ENCODE measurements at places on chromosomes 5 and 9.

DNA sequence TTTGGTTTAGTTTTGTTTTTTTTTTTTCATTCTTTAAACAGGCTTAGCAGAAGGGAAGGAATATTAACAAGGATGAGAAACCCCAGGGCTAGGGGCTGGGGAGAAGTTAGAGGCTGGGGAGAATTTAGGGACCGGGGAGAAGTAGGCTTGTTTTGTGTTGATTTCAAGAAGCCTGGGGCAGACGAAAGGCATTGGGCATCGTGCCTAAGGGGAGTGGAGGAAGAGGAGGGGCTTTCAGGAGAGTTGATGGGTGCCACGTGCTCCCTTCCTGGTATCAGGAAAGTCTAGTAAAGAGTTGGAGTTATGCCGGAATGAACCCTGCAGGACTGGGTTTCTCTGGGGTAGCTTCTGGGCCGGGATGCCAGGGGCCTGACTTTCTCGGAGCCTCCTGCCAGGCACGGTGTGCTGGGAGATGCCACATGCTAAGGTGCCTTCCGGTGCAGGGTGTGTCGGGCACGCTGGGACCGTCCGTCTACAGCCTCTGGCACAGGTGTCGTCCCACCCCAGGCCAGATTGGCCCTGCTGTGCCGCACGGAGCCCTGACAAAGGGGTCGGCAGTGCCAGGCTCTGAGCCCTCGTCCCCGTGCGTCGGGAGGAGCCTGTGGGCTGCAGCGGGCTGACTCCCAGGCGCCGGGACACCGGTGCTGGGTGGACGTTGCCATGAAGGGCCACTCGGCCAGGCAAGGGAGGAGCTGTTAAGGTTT is 159.9 kb downstream of the OLFM1 start:
- DNase-seq: no peak

- no peak for DNase-seq
Observed at GRCh38 chr5:179746872-179747271, 14.2 kb downstream of the MAML1 start.

DNA sequence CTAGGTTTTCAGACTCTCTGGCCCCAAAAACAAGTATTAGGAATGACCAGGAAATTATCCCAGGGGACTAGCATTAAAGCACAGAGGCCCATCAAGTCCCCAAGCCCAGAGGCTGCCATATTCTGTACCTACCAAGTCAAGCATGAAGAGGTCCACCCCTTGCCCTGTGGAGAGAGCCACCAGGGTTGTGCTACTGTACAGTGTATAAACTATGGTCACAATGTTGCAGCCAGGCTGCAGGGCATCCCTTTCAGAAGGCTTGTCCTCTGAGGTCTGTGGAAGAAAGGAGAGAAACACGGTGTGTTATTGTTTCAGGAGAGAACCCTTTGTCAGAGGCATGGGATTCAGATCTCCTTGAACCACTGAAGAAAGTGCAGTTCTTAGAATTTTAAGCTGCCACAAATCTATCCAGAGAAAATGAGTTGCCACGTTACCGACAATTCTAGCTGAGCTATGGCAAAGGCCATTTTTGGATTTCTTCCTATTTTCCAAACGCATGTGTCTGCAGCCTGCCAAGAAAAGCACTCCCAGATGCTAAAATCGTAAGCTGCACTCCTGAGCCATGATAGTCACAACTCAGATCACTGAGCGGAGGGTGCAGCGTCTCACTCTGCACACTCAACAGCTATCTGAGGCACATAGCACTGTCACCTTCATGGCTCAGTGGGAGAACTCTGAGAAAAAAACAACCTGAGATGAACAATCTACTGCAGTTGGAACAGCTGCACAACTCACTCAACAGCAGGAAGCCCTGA is 45.5 kb upstream of the SPATA31E1 start:
- no peak for DNase-seq

DNA sequence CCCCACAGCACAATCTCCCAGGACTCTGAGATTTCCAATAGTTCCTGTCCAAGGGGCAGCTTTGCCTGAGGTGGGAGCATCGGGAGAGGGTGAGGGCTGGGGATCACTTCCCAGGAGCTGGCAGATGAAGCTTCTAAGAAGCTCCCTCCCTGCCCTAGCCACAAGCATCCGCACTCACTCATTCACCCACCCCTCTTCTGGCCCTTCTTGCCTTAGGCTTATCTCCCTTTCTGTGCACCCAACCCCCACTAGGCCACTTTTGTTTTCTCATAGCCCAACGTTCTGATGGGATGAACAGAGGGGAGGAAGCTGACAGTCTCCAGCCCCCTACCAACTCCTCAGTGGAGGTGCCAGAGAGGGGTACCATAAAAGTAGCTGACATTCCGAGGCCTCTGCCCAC is 3.7 kb upstream of the PCDH1 start:
- DNase-seq: no peak

DNA sequence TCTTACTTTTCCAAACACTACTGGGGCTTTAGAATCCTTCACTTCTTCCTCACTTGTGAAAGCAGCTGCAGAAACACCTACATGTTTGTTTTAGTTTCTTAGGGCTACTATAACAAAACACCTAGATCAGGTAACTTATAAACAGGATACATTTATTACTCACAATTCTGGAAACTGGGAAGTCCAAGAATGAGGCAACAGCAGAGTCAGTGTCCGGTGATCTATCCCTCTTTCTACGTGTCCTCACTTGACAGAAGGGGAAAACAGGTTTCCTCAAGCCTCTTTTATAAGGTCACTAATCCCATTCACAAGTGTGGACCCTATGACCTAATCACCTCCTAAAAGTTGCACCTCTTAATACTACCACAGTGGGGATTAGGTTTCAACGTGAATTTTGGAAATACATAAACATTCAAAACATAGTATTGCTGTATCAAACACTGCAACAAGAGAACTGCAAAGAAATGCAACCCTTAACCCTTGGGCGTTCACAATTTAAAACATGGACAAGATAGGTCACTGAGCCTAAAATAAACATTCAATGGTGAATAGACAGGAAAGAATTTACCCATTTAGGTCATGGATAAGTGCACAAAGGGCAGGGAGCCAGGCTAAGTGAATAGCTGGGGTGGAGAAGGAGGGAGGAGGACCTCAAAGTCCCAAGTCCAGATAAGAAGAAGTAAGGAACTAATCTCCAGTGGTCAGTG is 104.3 kb downstream of the PIK3R1 start:
- DNase-seq: no peak

DNA sequence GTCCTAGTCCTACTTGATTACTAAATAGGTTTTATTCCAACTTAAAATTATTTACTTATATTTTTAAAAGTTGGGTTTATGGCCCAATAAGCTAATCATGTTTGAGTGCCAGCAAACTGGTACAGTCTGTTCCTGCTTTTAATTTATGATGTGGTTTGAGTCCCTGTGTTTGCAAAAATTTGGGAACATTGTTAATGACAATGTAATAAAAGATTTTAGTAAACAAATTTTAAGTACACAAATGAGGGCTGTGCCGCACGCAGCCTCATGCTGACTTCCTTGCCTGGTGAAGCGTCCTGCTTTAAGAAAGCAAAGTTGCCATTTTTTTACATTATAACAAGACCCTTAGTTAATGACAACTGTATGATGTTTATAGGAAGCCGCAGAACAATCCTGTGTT is 96.8 kb upstream of the MAP1B start:
- no peak for DNase-seq

GRCh38 chr9:135103931-135104639 is 16.6 kb downstream of the OLFM1 start:
- DNase-seq: no peak

- DNase-seq: no peak
Observed at GRCh38 chr5:110536120-110537115, 190.1 kb downstream of the TMEM232 start.

DNA sequence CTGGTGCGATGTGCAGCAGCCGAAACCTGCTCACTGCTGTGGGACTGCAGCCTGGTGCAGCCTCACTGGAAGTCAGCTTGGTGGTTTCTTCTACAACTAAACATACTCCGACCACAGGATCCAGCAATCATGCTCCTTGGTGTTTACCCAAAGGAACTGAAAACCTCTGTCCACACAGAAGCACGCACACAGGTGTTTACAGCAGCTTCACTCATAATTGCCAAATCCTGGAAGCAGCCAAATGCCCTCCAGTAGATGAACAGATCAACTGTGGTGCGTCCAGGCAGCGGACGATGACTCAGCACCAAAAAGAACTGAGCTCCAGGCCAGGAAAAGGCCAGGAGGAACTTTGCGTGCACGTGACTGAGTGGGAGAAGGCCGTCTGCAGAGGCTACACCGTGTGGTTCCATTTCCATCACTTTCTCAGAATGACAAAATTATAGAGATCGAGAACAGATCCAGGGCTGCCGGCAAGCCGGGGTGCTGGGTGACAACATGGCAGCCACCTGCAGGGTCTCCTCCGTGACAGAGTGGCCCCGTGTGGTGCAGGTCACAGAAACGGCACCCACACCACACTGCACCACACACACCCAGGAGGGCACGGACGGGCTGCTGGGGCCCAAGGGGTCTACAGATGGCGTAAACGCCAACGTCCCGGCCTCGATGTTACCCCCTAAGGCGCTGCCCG is 23.1 kb upstream of the NSMF start:
- DNase-seq: no peak

DNA sequence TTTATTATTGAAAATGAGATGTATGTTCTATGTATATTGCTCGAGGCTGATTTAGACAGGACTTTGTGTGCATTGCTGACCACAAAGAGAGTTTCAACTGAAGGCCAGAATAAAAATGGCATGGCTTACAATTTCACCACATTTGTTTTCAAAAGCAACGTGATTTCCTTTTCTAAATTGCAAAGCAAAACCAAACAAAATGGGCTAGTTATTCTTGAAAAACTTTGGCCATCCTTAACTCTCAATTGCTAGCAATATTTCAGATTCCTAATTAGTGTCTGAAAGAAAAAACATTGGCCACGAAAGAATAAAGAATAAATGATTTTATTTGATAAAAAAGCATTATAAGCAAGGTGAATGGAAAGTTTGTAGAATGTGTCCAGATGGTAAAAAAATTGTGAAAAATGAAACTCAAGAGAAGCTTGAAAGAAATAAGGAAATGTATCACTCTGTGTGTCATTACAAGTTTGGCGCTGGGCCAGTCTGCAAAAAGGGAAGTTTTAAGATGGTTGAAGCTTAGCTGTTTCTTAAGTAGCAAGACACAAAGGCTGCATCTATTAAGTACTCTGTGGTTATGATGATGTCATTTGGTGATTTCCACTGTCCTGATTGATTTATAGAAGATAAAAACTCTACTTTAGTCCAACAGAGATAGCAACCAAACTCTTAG is 89.2 kb upstream of the PRLR start:
- no peak for DNase-seq

DNA sequence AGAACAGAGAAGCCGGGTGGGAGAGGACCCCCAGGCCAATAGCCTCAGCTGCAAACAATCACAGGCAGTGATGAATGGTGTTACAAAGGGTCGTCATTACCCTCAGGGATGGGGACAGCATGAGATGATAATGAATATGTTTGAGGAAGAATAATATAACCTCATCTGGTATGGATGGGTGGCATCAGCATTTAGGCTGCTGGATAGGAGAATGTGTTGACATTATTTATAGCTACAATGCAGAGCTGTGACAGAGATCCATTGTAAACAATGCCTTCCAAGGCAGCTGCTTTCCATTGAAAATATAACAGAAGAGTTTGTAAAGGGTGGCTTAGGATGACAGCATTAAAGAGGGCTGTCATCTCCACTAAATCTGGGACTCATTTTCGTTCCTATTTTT is 365.5 kb downstream of the KCNN2 start:
- DNase-seq: no peak

GRCh38 chr5:66164044-66164790 is 20.1 kb downstream of the SREK1 start:
- DNase-seq: no peak

GRCh38 chr9:72300873-72301272 is 64.1 kb downstream of the ZFAND5 start:
- DNase-seq: no peak

- no peak for DNase-seq
Observed at GRCh38 chr5:58357121-58357520, 102.8 kb downstream of the PLK2 start.

DNA sequence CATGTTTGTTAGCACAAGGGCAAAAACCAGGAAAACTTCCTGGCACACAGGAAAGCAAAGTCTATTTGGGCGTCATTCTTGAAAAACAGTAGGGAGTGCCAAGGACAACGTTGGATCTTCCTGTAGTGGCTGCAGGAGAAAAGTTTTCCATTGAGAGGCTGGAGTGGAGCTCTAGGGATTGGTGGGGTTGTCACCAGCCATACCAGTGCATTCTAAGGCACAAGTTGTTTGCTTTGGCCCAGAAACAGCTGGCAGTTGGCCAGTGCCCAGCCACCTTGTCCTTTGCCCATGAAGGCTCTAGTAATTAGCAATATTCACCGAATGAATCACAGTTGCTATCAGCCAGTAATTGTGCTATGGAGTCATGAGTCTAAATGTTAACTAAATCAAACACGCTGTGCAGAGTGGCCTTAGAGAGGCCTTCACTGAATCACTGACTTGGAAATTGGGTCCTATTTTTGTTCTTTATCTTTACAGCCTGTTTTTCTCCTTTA is 26.4 kb downstream of the TNFSF15 start:
- DNase-seq: no peak

- no peak for DNase-seq
Observed at GRCh38 chr5:125197321-125197720, 450.9 kb upstream of the ZNF608 start.

- no peak for DNase-seq
Observed at GRCh38 chr5:140671472-140672125, 1.8 kb downstream of the DND1 start.

- DNase-seq: no peak
Observed at GRCh38 chr9:6498982-6499381, 86.0 kb downstream of the UHRF2 start.

DNA sequence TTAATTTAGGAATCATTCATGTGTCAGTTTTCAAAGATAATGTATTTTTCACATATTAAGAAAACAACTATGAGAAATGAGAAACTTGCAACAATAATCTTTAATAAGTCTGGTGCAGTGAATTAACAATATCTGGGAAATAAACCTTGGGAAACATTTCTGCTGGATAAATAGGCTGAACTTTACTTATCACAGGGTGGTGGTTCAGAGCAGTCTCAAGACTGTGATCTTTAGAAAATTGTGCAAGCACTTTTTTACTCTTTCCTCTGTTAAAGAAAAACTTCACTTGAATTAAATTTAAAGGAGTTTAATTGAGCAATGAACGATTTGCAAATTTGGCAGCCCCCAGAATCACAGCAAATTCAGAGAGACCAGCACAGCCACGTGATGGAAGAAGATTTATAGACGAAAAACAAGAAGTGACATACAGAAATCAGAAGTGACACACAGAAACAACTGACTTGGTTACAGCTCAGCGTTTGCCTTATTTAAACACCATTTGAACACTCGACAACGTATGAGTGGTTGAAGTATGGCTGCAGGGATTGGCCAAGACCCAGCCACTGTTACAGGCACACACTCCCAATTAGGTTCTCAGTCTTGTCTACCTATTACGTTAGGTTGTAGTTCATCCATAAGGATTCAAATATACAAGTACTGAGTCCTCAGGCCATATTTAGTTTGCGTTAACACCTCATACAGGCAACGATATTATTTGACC is 631.9 kb downstream of the SLCO4C1 start:
- no peak for DNase-seq

GRCh38 chr9:93949694-93950449 is 5.3 kb downstream of the BARX1 start:
- DNase-seq: no peak
